Activated effector memory CD4-positive, alpha-beta T cell treated with Interleukin-2 at 50 U/mL for 16 hours (primary cell): ENCODE measurements at places on chromosomes 12 and 14.

DNA sequence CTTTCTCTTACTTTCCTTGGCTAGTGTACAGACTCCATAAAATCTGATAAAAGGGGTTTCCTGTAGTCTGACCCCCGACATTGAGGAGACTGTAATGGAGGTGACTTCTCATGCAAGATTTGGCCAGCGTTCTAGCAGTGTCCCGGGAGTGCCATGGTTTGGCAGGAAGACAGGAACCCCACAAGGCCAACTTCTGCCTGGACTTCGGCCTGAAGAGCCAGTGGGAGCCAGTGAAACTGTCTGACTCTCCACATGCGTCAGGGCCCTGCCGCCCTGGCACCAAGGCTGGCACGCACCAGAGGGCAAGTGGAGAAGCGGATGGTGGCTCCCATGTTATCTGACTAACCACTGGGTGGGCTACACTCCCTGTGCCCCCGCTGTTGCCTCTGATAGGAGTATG is 70.5 kb downstream of the TMEM260 start:
- DNase-seq, result no peak

GRCh38 chr12:6452245-6452943 is 552 bp downstream of the TAPBPL start:
- no peak for DNase-seq

DNA sequence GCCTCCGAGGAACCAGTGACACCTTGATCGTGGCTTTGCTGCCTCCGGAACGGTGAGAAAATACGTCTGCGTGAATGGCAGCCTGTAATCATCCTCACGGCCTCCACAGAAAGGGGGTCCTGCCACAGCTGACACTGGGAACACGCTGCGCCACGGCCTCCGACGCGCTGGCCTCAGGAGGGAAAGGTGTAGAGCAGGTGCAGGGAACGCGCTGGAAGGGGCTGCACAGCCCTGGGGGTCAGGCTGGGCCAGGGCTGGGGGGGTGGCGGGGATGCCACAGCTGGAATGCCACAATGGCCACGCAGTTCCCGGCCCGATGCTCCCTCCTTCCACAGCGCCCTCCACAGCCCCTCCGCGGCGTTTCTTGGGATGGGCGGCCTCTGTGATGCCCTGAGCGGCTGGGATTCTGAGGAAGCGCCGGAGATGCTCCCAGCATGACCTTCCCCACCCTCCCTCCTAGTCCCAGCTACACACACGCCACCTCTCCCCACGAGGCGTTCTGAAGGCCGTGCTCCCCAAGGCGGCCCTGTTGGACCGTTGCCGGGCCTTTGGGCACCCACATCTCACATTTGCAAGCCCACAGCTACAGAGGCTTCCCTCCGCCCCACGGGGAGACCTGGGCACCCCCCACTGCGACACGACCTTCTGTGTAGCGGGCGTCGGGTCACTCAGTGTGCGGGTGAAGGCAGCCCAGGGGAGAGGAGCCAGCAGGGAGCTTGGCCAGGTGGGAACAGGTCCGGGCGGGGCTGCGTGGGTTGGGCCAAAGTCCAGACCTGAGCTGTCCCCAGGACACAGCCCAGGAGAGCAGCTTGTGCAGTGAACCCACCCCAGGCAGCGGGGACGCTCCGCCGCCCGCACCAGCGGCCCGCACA is 31.8 kb upstream of the GALNT9 start:
- DNase-seq, result no peak

- no peak for DNase-seq
These were observed 63.0 kb downstream of the SLC25A47 start for GRCh38 chr14:100386121-100386520.

DNA sequence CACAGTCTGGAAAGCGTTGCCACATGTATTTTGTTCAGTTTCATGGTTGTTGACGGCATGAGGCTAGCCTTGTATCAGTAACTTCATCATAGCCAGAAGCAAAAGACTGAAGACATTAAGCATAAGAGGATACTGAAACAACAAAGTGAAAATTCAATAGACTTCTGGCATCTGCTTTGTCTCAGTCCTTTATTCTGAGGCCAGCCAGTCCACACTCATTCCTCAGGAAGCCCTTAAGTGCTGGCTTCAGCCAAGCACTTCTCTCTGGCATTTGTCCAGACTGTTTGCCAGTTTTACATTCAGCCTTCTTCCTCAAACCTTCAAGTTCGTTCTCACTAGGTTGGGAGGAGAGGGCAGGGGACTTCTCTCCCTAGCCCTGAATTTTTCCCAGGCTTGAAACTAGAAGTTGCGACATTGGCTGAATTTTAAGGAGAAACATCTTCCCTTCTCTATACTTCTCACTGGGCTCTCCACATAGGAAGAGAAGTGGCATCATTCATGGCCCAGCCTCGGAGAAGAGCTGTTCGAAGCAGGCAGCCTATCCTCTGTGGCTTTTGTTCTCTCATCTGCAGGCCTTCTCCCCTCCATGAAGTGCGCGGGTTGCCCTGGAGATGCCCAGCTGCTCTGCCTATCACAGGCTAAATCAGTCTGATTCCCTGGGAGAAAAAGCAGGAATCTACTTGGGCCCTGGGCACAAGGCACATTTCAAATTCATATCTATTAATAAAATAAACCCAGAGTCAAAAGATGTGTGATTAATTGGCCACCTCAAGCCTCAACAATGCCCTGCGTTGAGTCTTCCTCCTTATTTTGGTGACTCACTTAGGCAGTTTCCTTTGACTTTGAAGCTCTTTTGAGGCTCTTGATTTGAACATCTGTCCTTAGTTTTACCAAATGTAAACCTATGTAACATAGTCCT is 130.9 kb upstream of the PLEKHA5 start:
- DNase-seq, result no peak

- DNase-seq, result no peak
These were observed 175.8 kb upstream of the PRMT8 start for GRCh38 chr12:3315201-3315661.
